ENCODE measurements at places on chromosomes 7 and 10. TPM values are rescaled to one million over a fixed set of nuclear protein-coding genes. Genes with fewer than 3 reads are reported as not detected.

The ETV1 gene
- total RNA-seq = 0.31 TPM

- DNase-seq = no peak
Observed at GRCh38 chr7:35454575-35455385, 200.9 kb upstream of the TBX20 start.

DNA sequence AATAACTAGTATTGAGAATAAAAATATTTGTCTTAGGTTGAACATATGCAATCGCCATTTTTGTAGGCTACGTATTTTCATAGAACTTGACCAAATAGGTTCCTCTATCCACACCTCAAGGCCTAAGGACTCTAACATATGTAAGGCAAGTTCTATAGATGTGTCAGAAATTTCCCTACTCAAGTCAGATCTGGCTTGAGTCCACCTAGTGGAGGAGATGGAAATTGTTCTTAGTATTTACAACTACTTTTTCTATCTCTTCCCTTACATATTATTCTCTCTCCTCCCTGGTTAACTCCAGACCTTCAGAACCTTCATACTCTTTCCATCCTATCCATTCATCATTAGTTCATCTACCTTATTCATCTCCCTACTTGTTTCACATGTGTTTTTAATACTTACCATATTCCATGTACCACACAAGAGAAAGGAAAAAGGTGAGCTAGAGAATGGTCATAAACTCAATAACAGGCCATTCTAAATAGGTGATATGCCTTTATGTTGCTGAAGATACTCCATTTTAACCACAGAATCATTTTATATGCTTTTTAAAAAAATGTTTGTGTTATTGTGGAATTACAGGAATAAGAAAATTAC lies 174.5 kb upstream of the HDAC9 start:
- DNase-seq = no peak

DNA sequence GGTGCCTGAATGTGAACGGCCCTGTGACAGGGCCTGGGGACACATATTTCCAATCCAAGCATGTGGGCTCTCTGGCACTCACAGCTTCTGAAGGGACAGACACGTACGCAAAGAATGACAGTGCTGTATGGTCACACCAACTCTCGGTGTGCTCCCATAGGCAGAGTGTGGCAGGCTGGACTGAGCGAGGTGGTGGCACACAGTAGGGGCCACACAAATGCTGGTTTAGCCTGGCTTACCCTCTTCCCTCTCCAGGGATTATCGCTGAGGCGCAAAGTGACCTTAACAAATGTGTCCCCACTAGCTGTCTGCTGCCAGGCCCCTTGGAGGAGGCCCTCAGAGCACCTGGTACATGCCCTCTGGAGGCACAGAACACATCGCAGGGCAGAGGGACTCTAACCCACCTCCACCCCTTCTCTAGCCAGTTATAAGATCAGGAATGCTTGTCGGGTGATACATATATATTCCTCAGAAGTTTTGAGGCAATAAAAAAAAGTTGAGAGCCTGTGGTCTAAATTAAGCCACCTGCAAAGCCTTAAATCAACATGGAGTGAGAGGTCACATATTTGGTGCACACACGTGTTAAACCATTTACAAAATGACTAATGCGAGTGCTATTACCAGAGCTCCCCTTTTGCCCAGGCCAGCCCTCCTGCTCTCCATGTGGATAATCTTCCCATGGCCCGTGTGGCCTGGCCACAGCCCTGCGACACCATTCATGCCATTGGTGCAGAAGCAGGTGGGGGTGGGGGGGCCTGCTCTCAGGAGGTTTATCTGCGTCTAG lies 262.8 kb upstream of the GRB10 start:
- no peak for DNase-seq

- DNase-seq = no peak
Observed at GRCh38 chr10:98340940-98341310, 72.9 kb upstream of the LOXL4 start.

DNA sequence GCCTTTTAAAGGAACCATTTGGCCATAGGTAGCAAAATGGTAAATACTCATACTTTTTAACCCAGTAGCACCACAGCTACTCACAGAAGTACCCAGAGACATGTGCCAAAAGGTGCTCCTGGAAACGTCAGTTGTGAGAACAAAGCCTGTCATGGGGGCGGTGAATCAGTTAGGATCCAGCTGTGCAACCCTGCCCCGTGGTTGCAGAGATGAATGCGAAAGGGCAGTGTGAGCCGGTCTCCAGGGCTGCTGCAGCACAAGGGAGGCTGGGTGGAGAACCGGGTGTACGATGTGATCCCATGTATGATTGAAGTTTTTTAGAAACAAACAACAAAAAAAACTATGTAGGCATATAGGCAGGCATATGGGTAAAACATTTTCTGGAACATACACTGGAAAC lies 1.3 kb upstream of the LRRC18 start:
- no peak for DNase-seq

GRCh38 chr10:133230387-133231195 lies 574 bp downstream of the UTF1 start:
- DNase-seq = no peak

The COL13A1 gene
- not detected for total RNA-seq

GRCh38 chr10:64080071-64080470 lies 558.9 kb downstream of the REEP3 start:
- DNase-seq = no peak

The SFTPA1 gene
- not detected for total RNA-seq

The C7orf33 gene
- not detected for total RNA-seq

- DNase-seq = no peak
Observed at GRCh38 chr10:59817773-59818172, 64.5 kb upstream of the MRLN start.

The LYZL2 gene
- not detected for total RNA-seq

All from activated CD8-positive, alpha-beta T cell treated with anti-CD3 and anti-CD28 coated beads, Interleukin-2, amount 10 ng/mL, durations not matched to agents 7 days and 5 days (primary cell).